NCI-H510A (cell line): ENCODE measurements at places on chromosomes 13 and 19.

GRCh38 chr19:35932291-35932936, 3.8 kb upstream of the LRFN3 start:
- DNase-seq = peak; percentile 9

- DNase-seq = no peak
Observed at GRCh38 chr13:97284558-97284957, 62.4 kb downstream of the MBNL2 start.

DNA sequence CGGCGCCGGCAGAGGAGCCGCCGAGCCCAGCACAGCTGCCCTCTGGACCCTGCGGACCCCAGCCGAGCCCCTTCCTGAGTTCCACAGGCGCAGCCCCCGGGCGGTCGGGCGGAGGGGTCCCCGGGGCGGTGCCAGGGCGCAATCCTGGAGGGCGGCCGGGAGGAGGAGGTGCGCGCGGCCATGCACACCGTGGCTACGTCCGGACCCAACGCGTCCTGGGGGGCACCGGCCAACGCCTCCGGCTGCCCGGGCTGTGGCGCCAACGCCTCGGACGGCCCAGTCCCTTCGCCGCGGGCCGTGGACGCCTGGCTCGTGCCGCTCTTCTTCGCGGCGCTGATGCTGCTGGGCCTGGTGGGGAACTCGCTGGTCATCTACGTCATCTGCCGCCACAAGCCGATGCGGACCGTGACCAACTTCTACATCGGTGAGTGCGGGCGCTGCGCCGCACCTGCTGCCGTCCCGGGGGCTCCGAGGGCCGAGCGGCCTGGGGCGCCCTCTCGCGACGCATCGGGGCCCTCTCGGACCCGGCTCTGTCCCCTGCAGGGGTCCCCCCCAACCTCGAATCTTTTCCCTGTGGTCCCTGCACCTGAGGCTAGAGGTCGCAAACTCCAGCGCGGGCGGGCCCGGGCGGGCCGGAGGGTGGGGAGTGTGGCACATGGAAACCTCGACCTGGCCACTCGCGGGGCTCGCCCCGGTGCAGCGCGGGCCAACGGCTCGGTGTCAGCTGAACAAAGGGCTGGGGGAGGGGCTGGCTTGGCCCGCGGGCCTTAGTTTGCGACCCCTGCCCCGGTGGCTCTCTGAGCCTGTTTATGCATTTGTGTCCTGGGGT, at the start of gene KISS1R:
Gene KISS1R (plus strand): TSS at position 11 of the 829 bp plus-strand sequence. CDS start 170 bp downstream, at position 181.
- no peak for DNase-seq

- DNase-seq = no peak
Observed at GRCh38 chr13:84466461-84466860, 584.2 kb upstream of the SLITRK1 start.

DNA sequence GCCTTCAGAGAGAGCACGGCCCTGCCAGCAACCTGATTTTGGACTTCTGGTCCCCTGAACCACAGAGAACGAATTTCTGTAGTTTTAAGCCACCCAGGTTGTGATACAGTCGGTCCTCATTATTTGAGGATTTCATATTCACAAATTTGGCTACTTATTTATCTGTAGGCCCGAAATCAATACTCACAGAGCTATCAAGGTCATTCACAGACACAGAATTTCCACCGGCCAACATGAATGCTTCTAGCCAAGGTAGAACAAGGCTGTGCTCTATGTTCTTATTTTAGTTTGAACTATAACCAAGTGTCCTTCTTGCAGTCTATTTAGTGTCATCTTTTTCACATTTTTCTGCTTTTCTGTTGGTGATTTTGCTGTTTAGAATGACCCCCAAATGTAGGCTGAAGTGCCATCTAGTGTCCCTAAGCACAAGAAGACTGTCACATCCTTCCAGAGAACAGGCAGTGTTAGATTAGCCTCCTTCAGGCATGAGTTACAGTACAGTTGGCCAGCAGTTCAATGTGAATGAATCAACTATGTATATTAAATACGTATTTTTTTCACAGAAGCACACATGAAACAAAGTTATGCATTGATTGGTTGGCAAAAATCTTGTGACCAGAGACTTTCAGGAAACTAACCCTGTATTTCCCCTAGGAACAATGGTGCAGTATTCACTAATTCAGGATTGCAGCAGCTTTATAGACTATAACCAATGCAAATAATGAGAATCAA, 63.5 kb downstream of the C13orf42 start:
- DNase-seq = no peak

GRCh38 chr13:106077017-106077416, 458.4 kb downstream of the EFNB2 start:
- no peak for DNase-seq

GRCh38 chr19:29640231-29640630, 25.0 kb upstream of the PLEKHF1 start:
- DNase-seq = no peak

DNA sequence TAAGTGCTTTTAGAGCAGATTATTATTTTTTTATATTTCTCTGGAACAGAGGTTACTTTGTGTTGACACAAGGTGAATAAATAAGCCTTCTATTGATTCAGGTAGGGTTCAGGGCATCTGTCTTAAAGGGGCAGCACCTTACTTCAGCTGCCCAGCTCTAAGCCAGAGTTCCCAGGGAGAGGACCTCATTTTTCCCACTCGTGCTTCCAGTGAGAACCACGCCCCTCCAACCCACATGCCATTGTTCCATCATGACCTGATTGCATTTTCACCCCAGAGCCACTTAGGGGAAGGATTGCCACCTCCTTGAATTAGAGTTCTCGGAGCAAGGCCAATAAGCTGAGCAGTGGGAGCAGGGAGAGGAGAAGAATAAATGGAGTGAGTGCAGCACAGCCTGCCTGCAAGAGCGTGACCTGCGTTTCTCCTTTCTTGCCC, 104.3 kb upstream of the FRY start:
- no peak for DNase-seq

DNA sequence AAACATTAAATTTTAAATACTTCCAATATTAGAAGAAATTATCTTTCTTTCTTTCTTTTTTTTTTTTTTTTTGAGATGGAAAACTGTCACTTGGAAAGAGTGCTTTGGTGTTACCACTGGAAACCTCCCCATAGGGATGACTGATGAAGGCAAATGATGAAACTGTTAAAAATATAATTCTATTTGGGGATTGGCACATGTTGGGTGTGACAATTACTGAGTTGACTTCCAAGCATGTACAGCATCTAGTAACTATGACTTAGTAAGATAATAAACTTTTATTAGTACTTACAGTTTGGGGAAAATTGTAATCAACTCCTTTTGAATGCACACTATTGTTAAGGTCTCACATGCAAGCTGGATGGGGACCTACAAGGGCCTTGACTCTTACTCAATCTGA, 592.5 kb downstream of the KCTD12 start:
- no peak for DNase-seq

DNA sequence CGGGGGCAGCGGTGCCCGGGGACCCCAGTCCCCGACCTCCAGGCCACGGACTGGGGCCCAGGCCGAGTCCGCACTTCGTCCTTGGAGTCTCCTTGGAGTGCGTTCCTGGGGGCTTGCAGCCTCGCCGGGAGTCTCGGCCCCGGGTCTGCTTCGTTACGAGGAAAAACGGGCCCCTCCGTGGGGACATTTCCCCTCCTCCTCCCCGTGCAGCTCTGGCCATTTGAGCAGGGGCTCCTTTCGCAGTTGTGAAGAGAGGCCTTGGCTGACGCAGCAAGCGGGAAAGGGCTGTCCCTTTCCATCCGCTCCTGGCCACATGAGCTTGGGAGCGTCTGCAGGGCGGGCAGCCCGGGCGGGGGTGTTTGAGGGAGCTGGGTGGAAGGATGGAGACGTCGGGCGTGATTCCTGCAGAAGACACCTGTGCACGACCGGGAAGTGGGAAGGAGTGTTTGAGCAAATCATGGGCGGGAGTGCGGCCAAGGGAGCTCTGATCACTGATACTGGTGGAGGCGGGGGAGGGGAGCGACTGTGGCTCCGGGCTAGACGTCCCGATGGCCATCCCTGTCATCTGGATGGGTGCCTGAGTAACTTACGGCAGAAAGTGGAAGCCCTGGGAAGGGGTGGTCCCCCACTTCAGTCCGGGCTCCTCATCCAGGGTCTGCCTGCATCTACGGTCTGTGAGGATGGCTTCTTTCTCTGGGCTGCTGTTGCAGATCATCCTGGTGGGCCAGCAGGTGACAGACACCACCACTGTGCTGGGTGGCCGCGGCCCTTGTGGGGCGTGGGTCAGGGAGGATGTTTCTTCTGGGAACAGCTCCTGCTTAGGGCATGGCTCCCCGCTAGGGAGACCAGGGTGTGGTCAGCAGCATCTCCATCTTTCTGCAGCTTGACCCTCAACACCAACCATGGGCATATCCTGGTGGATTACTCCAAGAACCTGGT, 736 bp downstream of the GPI start:
- no peak for DNase-seq

- DNase-seq = no peak
Observed at GRCh38 chr19:30363073-30363472, 9.1 kb upstream of the ZNF536 start.

- DNase-seq = no peak
Observed at GRCh38 chr19:55312621-55313512, 12.3 kb downstream of the TMEM150B start.

DNA sequence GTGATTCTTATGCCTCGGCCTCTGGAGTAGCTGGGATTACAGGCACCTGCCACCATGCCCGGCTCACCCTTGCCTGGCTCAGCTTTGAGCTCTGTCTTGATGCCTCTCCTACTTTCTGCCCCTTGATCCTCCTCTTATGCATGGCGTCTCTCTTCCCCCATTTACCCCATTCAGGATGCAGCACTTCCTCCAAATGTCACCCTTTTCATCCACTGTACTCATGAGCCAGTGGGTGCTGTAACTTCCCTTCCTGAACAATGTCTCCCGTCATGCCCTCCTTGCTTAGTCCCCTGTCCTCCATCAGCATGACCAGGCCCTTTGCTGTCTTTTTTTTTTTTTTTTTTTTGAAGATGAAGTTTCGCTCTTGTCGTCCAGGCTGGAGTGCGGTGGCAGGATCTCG, 3.4 kb upstream of the SIGLEC9 start:
- no peak for DNase-seq

DNA sequence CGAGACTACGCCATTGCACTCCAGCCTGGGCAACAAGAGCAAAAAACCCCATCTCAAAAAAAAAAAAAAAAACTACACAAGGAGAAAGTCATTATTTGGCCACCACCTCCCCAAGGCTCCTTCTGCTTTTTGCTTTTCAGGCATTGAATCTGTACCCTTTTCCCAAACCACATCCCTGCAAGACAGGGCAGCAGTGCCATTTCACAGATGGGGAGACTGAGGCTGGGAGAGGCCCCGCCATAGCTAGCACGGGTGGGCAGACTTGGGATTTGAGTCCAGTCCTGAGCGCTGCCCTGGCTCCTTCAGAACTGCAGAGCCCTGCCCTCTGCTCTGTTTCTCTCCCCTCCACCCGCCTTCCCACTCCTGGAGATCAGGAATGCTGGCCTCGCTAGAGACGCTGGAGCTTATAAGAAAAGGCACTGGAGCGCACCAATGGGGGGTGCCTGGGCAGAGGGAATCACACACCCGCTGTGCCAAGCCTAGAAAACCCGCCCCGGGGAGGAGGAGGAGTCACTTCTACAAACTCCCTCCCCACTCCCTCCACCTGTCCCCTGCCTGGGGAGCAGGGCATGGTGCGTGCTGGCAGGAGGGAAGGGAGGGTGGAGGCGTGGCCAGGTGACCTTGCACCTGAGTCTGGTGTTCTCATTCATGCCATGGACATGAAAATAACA, 17.6 kb downstream of the TJP3 start:
- DNase-seq = peak; percentile 88

DNA sequence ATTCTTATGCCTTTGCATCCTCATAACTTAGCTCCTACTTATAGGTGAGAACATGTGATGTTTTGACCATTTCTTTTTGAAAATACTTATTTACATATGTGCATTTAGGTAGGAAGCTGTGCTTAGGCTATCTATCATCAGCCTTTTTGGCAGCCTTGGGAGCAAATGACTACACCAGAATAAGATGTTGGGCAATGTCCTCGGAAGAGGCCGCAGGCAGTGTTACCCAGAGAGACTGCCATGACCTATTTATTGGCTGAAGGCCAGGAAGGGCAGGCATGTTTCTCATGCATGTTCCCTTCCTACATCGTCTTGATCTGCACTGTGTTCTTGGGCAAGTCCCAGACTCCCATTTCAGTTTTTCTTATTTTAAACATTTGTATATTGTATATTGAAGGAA, 122.3 kb downstream of the B3GLCT start:
- DNase-seq = no peak

- DNase-seq = no peak
Observed at GRCh38 chr13:30049692-30050091, 199.3 kb upstream of the UBL3 start.
